ENCODE measurements at places on chromosomes 16 and 17.

DNA sequence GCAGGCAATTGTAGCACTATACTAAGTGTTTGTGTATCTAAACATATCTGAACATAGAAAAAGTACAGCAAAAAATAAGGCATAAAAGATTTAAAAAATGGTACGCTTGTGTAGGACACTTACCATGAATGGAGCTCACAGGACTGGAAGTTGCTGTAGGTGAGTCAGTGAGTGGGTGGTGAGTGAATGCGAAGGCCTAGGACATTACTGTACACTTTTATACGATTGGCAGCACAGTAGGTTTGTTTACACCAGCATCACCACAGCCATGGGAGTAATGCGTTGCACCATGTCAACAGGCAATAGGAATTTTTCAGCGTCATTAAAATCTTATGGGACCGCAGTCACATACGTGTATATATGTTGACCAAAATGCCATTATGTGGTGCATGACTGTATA lies 45.6 kb downstream of the DNAH9 start:
- no peak for DNase-seq

- DNase-seq = no peak
Observed at GRCh38 chr17:80729761-80730160, 185.1 kb downstream of the RPTOR start.

DNA sequence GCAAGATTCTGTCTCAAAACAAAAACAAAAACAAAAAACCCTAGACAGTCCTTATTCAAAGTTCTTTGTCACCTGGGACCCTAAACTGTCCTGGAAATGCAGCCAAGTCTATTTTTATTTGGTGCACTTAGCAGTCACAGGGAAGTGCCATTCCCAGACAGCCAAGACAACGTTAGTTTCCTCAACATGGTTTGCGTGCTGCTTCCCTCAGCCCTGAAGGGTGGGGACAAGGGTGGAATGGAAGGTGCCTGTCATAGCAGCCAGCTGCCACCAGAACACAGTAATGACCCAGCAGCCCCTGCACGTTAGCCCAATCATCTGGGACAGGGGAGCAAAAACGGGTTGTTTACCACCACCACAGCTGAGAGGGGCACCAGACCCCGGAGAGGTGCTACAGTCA lies 16.9 kb downstream of the CREBBP start:
- no peak for DNase-seq

DNA sequence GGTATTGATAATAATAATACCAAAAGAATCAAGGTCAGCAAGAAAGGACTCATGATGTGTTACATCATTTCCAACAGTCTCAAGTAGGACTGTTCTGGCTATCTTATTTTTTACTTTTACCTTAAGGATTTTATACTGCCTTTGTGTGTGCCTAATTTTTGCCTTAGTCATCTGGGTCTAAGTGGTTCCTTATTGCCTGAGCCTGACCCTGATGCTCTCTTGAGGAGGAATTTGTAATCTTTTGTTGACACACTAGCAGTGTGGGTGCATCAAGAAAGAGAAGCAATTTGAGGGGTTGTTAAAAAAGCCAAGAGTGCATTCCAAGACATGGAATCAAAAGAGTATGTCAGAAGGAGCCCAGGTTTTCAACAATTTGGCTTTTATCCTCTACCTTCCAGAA lies 59.3 kb downstream of the TMEM100 start:
- DNase-seq = no peak

GRCh38 chr17:51270636-51271035 lies 10.3 kb downstream of the UTP18 start:
- DNase-seq = no peak

GRCh38 chr16:48999508-48999907 lies 282.1 kb downstream of the CBLN1 start:
- no peak for DNase-seq

All from stimulated activated CD4-positive, alpha-beta T cell treated with anti-CD3 and anti-CD28 coated beads, Interleukin-4, amount 100 ng/mL, for 24 hours (primary cell).